ENCODE measurements at places on chromosomes 7 and 10. TPM values are rescaled to one million over a fixed set of nuclear protein-coding genes. Genes with fewer than 3 reads are reported as not detected.

- peak overlapping the region; percentile 100 for H3K27ac ChIP-seq
- peak; percentile 74 for DNase-seq
- H3K4me3 ChIP-seq = peak overlapping the region; percentile 100
- peaks cover 58% of the 10 kb centered on the region for H3K4me1 ChIP-seq
- peaks cover 5% of the 10 kb centered on the region for H3K36me3 ChIP-seq
These were observed 5.0 kb upstream of the TNRC18 start for GRCh38 chr7:5428478-5429252.

GRCh38 chr10:86648704-86649427 is 5.5 kb upstream of the OPN4 start:
- peak overlapping the region; percentile 56 for H3K27ac ChIP-seq
- H3K4me1 ChIP-seq = peaks cover 59% of the 10 kb centered on the region
- H3K27me3 ChIP-seq = no peaks in the 10 kb centered on the region
- DNase-seq = peak; percentile 54

DNA sequence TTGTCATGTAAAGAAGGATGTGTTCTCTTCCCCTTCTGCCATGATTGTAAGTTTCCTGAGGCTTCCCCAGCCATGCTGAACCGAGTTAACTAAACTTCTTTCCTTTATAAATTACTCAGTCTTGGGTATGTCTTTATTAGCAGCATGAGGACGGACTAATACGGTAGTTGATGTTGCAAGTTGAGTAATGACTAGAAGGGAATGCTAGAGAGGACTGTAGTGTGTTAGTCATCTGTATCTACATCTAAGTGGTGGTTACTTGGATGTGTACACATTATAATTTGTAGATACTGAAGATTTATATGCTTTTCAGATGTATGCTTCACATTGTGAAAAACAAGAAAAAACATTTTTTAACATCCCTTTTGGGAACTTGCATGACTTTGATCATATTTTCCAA is 244.6 kb downstream of the POLR1F start:
- H3K27ac ChIP-seq = no peak overlapping the region
- no peak overlapping the region for H3K4me3 ChIP-seq
- DNase-seq = no peak
- no peaks in the 10 kb centered on the region for H3K36me3 ChIP-seq
- no peaks in the 10 kb centered on the region for H3K27me3 ChIP-seq
- no peaks in the 10 kb centered on the region for H3K4me1 ChIP-seq

DNA sequence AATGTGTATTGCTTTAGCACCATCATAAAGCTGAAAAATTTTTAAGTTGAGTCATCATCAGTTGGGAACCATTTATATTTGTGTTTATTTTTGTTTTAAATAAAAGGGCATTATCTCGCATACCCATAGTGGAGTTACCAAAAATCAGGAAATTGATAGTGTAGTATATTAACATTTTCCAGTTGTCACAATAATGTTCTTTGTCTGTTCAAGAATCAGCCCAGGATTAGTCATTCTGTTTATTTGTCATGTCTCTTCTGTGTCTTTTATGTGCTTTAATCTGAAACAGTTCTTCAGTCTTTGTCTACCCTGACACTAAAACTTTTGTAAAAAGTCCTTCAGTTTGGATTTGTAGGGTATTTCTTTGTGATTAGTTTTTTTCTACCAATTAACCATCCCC is 827.8 kb upstream of the ZWINT start:
- H3K27ac ChIP-seq = no peak overlapping the region
- H3K4me1 ChIP-seq = no peaks in the 10 kb centered on the region
- H3K36me3 ChIP-seq = no peaks in the 10 kb centered on the region
- H3K4me3 ChIP-seq = no peak overlapping the region

GRCh38 chr10:96118604-96119450 is 11.3 kb upstream of the ZNF518A start:
- peaks cover 97% of the 10 kb centered on the region for H3K27me3 ChIP-seq
- H3K4me1 ChIP-seq = no peaks in the 10 kb centered on the region
- DNase-seq = no peak

DNA sequence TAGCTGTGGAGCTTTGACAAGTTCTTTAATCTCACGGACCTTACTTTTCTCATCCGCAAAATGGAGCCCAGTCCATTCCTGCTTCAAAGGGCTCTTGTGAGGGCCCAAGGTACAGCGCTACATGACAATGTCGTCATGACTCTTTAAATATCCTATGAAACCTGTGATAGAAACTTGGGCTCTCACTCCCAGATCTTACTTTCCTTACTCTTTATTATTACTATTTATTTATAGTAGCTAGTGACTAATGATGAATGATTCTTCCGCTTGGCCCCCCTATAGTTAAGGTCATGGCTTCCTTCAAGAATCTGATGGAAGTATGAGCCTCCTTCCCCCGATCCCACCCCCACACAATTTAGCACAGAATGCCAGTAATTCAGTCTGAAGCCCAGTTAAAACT is 41.9 kb downstream of the RBM20 start:
- peak overlapping the region; percentile 51 for H3K4me3 ChIP-seq
- H3K36me3 ChIP-seq = no peaks in the 10 kb centered on the region
- H3K4me1 ChIP-seq = peaks cover 62% of the 10 kb centered on the region

DNA sequence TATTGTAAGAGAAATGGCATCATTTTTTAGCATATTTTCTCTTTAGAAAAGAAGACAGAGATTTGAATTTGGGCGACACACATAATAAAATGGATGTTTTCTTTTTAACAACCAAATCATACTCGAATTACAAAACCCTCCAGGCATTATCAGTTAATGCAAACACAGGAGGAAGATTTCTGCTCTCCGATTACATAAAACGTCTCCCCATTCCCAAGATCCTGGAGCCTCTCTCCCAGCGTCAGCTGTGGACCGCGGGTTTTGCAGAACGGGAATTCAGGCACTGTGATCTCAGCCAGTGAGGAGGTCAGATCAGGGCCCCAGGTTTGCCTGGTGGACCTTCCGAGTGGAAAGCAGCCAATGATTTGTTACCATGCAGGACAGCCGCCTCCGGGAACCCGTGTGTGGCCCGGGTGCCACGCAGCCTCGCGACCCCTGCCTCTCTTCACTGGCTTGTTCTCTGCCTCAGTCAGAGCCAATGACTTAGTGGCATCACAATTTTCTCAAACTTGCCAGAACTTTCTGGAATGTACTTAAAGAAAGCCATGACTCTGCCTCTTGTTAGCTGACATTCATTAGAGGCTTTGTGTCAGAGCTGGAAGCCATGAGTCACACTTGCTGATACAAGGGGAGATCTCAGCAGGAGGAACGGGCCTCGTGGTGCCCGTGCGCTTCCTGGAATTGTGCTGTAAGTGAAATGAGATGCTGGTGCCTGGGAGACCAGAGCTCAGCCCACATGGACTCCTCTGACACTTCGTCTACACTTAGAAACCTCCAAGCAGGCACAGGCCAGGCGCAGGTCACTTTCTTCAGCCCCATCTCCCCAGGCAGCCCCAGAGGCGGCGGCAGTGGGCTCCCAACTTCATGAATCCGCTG is 246.1 kb downstream of the KLF6 start:
- H3K27me3 ChIP-seq = no peaks in the 10 kb centered on the region
- H3K4me3 ChIP-seq = no peak overlapping the region
- H3K4me1 ChIP-seq = no peaks in the 10 kb centered on the region

- H3K36me3 ChIP-seq = peaks cover 17% of the 10 kb centered on the region
- no peak overlapping the region for H3K4me3 ChIP-seq
- H3K27me3 ChIP-seq = no peaks in the 10 kb centered on the region
- H3K27ac ChIP-seq = no peak overlapping the region
- H3K4me1 ChIP-seq = peaks cover 7% of the 10 kb centered on the region
- no peak for DNase-seq
These were observed 228.0 kb downstream of the EXOC4 start for GRCh38 chr7:133480868-133481267.

- peaks cover 52% of the 10 kb centered on the region for H3K4me1 ChIP-seq
- no peaks in the 10 kb centered on the region for H3K27me3 ChIP-seq
- peak overlapping the region; percentile 70 for H3K27ac ChIP-seq
- no peaks in the 10 kb centered on the region for H3K36me3 ChIP-seq
These were observed 139.5 kb downstream of the PLCE1 start for GRCh38 chr10:94133239-94133638.

GRCh38 chr7:151801782-151802468 is 75.0 kb downstream of the PRKAG2 start:
- H3K27ac ChIP-seq = no peak overlapping the region
- H3K27me3 ChIP-seq = no peaks in the 10 kb centered on the region
- H3K4me3 ChIP-seq = no peak overlapping the region
- peaks cover 13% of the 10 kb centered on the region for H3K4me1 ChIP-seq

DNA sequence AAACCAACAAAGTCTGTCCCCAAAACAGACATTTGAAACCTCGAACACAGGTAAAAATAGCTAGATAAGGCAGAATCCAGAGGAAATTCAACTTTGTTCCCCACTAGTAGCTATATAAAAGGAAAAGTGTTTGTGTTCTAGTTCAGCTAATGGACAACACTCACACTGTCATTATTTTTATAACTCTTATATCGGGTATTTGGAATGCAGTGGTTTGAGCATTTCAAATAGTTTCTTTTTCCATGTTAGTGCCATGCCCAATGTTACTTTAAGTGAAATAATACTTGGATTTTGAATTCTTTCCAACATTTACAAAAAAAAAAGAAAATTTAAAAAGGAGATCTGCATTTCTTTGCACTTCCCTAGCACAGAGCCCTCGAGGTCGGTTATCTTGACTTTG is 213.6 kb downstream of the DOCK4 start:
- H3K27me3 ChIP-seq = no peaks in the 10 kb centered on the region
- DNase-seq = no peak
- H3K27ac ChIP-seq = no peak overlapping the region
- H3K4me1 ChIP-seq = peaks cover 16% of the 10 kb centered on the region

DNA sequence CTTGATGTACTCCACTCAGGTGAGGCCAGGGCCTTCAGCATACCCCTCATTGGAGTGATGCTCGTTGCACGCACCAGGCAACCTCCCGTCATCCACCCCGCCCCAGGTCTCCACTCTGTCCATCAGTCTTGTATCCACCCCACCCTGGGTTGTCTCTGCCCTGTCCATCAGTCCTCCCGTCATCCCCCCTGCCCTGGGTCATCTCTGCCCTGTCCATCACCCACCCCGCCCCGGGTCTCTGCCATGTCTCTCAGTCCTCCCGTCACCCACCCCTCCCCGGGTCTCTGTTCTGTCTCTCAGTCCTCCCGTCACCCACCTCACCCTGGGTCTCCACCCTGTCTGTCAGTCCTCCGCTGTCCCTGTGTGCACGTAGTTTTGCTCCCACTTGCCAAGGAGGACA is 59.9 kb downstream of the WDR37 start:
- no peaks in the 10 kb centered on the region for H3K27me3 ChIP-seq
- no peak for DNase-seq
- peaks cover 52% of the 10 kb centered on the region for H3K4me1 ChIP-seq
- H3K4me3 ChIP-seq = no peak overlapping the region

- no peaks in the 10 kb centered on the region for H3K27me3 ChIP-seq
- no peak overlapping the region for H3K4me3 ChIP-seq
- no peaks in the 10 kb centered on the region for H3K4me1 ChIP-seq
- H3K36me3 ChIP-seq = no peaks in the 10 kb centered on the region
- no peak for DNase-seq
- H3K27ac ChIP-seq = no peak overlapping the region
These were observed 7.8 kb upstream of the ATOH7 start for GRCh38 chr10:68239596-68240150.

- H3K36me3 ChIP-seq = no peaks in the 10 kb centered on the region
- H3K27me3 ChIP-seq = peaks cover 55% of the 10 kb centered on the region
- H3K4me1 ChIP-seq = peaks cover 4% of the 10 kb centered on the region
- H3K27ac ChIP-seq = peak overlapping the region; percentile 41
These were observed 3.9 kb downstream of the LRIT1 start for GRCh38 chr10:84237199-84238051.

- H3K4me1 ChIP-seq = no peaks in the 10 kb centered on the region
- H3K36me3 ChIP-seq = no peaks in the 10 kb centered on the region
- no peaks in the 10 kb centered on the region for H3K27me3 ChIP-seq
- no peak overlapping the region for H3K27ac ChIP-seq
- no peak overlapping the region for H3K4me3 ChIP-seq
These were observed 108.5 kb downstream of the CFTR start for GRCh38 chr7:117588352-117588794.

GRCh38 chr7:14596421-14596820 is 306.1 kb downstream of the DGKB start:
- H3K4me3 ChIP-seq = no peak overlapping the region
- no peak for DNase-seq
- no peaks in the 10 kb centered on the region for H3K36me3 ChIP-seq
- H3K4me1 ChIP-seq = peaks cover 9% of the 10 kb centered on the region

DNA sequence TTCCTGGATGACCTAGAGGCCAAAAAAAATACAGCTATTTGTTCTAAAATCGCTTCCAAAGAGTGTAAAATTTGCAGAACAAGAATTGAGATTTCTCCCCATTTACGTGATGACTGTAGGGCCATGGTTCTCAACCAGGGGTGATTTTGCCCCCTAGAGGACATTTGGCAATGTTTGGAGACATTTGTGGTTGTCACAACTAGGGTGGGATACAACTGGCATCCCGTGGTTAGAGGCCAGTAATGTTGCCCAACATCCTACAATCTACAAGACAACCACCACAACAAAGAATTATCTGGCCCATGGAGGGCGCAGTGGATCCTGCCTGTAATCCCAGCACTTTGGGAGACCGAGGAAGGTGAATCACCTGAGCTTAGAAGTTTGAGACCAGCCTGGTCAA is 22.8 kb upstream of the MALSU1 start:
- H3K4me3 ChIP-seq = no peak overlapping the region
- no peak for DNase-seq
- peaks cover 8% of the 10 kb centered on the region for H3K4me1 ChIP-seq
- H3K27me3 ChIP-seq = no peaks in the 10 kb centered on the region

The GIMAP5 gene
- total RNA-seq = 10.7 TPM

The GNGT1 gene
- not detected for total RNA-seq

The PRKAR2B gene
- 21.8 TPM for total RNA-seq

The GDF2 gene
- not detected for total RNA-seq

The TMEM130 gene
- not detected for total RNA-seq

The GCC1 gene
- 6.8 TPM for total RNA-seq

The ADGRA1 gene
- not detected for total RNA-seq

The VIPR2 gene
- total RNA-seq = 17.5 TPM

The NPC1L1 gene
- 0.19 TPM for total RNA-seq

Measured in left ventricle myocardium inferior (tissue), 1 donor.